ENCODE measurements at places on chromosomes 6 and 20.

- no peak for DNase-seq
Measured at GRCh38 chr20:54048481-54048880, 21.9 kb downstream of the BCAS1 start.

GRCh38 chr20:7650086-7650879 lies 290.0 kb downstream of the HAO1 start:
- DNase-seq = no peak

DNA sequence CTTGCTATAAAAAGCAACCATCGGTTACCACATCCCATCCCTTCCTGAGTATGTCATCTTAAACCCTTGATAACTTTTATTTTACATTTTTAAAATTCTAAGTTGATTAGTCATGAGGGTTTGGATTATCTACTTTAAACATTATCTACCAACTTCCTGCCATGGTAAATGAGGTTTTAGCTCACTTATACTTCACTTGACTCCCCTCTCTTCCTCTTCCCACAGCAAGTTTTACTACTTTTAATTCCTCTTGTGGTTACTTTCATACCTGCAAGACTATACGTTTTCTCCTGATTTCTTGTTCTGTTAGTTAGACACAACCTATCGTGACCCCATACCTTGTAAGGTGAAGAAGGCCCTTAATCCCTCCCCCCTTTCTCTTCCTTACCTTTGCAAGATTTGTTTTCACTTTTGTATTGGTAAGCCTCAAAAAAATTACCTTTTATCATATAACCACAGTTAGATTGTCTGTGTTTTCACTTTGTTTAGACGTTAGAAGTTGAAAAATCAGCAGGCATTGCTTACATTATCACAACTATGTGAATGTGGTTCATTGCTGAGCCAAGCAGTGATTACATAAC lies 60.1 kb upstream of the OGFRL1 start:
- DNase-seq = peak; percentile 40

DNA sequence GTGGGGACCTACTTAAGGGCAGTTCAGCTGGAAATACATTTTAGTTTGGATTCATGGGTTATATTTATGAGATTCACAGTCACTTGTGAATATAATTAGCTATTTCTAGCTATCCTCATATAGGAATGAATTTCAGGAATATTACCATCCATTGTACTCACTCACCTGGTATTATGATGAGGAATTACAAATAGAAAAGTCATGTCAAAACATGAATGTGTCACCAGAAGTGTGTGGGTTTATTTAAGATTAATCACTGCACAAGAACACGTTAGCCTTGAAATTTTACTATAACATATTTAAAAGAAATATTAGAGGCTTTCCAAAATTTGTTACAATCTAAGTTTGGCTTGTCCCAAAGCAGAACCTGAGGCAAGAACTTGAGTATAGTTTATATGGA lies 510.5 kb downstream of the PHF3 start:
- no peak for DNase-seq

- DNase-seq = no peak
Measured at GRCh38 chr6:44851176-44851575, 463.7 kb downstream of the CDC5L start.

DNA sequence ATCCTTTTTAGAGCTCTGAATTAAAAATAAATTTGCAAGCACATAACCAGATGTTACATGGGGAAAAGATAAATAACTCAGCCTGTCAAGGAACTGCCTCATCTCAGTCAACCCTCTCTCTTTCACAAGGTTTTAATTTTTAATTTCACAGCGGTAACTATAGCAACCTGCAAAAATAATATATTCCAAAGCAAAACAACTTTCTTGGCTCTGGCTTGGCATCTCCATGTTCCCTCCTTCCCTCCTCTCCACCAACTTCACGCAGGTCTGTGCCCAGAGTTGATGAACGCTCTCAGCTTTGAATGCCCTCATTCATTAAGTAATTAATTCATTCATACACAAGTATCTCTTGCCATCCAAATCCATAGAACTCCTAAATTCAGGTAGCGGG lies 32.5 kb upstream of the SIRPA start:
- no peak for DNase-seq

DNA sequence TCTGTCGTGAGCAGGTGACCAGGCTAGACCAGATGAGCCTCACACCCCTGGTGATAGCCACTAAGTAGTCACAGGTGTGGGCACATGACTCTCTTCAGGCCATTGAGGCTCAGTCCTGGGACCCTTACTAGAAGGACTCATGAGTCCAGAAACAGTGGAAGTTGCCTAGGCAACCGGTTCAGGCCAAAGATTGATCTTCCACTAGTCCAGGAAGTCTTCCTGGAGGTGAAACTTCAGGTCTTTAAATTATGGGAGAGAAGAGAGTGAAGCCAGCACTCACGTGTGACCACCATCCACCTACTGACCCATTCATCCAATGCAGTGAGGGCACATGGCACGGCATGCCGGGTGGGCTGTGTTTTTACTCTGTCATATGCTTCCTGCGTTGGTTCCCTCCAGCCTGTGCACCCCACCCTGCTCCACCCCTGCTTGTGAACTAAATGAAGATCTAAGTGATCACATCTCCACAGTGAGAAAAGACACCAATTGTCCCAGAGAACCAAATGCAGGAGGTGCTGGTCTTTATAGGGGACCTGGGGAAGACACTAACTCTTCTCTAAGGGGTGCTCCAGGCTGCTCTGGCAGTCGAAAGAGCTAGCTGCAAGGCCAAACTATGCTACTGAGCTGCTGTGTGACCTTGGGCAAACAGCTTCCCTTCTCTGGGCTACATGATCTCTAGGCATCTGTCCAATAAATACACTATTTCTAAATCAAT lies 12.5 kb upstream of the STX16 start:
- no peak for DNase-seq

DNA sequence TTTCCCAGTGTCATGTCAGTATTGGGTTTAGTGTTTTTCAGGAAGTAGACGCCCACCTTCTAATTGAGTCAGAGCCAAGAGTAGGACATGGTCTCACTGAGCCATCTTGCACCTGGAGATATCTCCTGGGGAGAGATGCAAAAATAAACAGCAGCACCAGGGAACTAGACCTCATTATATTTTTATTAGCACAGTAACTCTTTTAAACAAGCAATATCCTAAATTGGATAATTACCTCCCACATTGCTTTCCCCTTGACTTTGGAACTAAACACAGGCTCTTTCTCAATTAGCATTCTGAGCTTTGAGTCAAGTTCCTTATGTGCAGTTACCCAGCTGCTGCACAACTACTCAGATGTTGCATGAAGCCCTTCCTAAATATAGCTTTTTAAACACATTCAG lies 175.4 kb downstream of the IBTK start:
- DNase-seq = no peak

DNA sequence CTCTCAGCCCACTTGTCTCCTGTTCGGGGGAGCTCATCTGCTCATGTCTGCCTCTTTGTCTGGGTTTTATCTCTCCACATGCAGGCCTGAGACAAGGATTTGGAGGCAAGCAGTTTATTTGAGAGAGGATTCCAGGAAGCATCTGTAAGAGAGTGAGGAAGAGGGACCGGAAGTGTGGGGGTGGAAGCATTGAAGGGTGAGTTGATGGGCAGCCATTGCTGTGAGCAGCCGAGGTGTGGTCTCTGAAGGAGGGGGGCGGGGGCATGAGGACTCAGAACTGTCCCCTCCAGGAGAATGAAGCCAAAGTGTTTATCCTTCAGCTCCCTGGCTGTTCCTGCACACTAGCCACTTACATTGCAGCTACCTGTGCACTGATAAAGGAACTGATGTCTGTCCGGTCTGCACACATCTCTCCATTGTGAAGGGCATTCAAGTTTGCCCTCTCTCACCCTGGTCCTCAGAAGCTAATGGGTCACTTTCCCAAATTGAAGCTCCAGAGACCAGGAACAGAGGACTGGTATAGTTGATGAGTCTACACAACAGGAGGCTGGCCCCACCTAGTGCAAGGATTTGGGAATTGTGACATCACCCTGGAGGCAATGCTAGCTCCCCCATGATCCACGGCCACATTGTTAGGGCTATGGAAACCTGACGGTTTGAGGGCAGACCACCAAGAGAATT lies 100.5 kb upstream of the FOXA2 start:
- no peak for DNase-seq

DNA sequence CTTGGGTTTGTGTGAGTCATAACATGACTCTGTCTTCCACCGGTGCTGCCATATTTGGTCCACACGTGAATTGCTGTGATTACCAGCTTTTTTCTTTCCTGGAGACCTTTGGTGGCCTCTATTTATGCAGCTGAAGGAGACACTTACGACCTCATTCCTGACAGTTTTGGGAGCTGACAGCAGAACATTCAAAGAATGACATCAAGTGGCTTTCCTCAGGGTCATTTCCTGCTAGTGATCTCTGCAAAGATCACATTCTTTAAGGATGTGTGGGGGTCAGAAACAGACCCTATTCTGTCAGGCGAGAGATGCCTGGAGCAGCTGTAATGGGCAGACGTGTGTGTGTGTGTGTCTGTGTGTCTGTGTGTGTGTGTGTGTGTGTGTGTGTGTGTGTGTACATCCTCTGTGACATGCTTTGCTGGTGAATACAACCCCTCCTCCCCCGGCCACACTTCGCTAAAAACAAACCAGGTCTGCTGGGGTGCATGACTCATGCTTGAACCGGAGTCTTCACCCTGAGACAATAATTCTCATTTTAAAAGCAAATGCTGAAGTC lies 115.6 kb downstream of the TMEM170B start:
- DNase-seq = no peak

DNA sequence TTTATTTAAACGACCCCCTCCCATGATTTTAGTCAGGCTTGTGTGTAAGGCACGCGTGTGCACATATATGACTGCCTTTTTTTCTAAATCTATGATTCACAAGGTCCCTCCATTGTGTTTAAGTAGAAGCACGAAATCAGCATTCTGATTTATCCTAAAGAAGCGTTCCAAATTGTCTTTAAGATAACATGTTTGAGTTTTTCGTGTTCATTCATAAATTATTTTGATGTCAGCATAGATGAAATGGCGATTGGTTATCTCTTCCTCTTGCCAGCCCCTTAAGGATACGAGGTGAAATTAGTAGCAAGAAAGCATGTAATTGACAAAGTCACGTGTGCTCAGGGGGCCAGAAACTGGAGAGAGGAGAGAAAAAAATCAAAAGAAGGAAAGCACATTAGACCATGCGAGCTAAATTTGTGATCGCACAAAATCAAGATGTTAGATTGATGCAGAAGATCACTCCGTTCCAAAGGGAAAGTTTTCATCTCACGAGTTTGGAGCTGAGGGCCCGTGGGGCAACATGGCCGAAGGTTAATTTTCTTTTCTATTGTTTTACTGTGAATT lies at the start of gene LIN28B:
TSS of gene LIN28B (plus strand) at position 377 of the 564 bp plus-strand sequence. CDS start at position 521, 144 bp downstream.
- no peak for DNase-seq

- peak; percentile 82 for DNase-seq
Measured at GRCh38 chr20:49186535-49187329, 1.4 kb downstream of the STAU1 start.

- no peak for DNase-seq
Measured at GRCh38 chr6:38987503-38987902, 61.1 kb upstream of the GLP1R start.

- DNase-seq = no peak
Measured at GRCh38 chr6:41630946-41631345, 7.3 kb upstream of the MDFI start.
